ENCODE measurements at places on chromosomes 1 and 21.

GRCh38 chr1:17551755-17552234, 12.3 kb downstream of the ARHGEF10L start:
- peak; percentile 31 for DNase-seq

- peak; percentile 66 for DNase-seq
These were observed at the start of gene PRDM2 for GRCh38 chr1:13699936-13700520. PRDM2 (plus strand) TSS chr1:13700188; CDS start chr1:13715606, 15,418 bp downstream.

DNA sequence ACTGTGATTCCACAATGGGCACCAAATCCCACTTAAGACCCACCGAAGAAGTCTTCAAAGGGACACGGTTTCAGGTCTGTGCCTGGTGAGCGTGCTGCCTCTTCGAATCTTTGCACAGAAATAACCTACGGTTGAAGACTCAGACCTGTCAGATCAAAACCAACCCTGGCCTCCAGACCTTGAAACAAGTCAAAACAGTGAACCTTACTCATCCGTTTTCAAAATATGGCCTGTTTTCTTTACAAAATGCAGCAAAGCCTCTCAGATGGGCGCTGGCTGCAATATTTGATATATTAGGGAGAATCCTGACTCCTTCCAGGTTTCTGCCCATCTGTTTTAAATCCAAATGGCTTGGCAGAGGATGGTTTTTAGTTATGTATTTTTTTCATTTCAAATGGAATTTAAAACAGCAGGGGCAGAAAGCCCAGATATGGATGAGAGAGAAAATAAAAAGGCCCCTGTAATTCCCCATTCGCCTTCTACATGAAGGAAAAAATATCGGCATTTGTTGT, 14.0 kb downstream of the JUN start:
- DNase-seq: peak; percentile 55

DNA sequence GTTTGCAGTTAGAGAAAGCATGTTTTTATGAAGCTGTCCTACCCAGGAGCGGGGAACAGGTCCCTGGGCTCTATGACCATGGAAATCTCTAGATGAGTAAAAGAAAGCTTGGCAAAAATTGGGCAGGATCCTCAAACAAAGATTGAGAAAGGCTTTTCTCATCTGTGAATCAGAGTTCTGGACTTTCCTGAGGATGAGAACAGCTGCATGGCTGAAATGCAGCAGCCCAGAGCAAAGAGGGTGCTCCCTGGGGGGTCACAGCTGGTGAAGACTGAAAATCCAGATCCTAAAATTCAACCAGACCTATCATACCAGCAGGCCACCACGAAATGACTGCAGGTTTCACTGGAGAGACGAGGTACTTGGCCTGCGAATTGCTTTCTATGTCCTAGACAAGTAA, 65.7 kb upstream of the APP start:
- no peak for DNase-seq

GRCh38 chr21:42009831-42010506, at the start of gene ZBTB21:
ZBTB21 (minus strand) TSS chr21:42010360; CDS start chr21:41994095, 16,265 bp downstream.
- peak; percentile 98 for DNase-seq

GRCh38 chr1:117708323-117709248, 102.7 kb downstream of the TENT5C start:
- DNase-seq: no peak

DNA sequence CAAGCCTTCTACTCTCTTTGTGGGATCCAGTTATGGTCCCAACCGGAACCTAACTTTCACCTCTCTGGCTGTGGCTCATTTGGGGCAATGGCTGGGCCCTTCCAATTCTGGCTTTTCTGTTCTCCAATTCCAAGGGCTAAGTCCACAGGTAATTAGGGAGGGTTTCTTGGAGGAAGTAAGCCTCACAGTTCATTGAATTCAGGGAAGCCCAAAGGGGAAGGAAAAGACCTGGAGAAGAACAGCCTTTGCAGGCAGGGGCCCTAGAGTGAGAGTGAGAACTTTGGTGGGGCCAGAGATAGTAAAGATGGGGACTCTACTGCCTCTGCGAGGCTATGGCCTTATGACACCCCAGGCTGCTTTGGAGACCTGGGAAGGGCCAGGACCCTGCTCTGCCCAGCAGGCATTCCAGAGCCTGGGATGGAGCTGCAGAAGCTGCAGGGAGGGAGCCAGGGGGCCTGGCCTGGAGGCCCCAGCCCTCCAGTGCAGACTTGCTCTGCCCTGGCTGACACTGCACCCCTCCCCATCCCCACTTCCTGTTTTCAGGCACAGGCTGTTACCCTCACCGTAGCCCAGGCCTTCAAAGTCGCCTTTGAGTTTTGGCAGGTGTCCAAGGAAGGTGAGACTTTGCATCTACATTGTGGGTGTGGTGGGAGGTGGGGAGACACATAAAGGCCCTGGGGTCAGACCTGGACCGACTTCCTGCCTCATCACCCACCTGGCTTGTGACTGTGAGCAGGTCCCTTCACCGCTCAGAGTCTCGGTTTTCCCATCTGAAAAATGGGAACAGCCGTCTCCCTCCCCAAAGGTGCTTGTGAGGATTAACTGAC, 18.9 kb downstream of the LDLRAP1 start:
- no peak for DNase-seq

GRCh38 chr1:99950486-99950885, 19.3 kb upstream of the SLC35A3 start:
- no peak for DNase-seq

DNA sequence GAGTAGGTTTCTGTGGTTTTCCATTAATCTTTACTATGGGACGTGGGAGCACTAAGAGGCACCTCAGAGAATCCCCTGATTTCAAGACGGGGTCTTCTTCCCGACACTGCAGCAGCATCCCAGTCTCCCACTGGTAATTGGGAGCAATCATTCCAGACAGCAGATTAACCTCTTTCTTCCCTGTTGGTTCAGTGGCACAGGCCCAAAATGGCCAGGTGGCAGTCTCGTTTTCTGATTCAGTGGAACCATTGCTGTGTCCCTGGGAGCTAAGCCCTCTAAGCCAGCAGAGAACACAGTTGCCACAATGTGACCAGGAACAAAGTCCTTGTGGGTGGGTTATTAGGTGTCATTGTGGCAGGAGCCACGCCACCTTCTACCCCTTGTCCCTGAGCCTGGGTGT, 342.1 kb downstream of the MATN1 start:
- no peak for DNase-seq

DNA sequence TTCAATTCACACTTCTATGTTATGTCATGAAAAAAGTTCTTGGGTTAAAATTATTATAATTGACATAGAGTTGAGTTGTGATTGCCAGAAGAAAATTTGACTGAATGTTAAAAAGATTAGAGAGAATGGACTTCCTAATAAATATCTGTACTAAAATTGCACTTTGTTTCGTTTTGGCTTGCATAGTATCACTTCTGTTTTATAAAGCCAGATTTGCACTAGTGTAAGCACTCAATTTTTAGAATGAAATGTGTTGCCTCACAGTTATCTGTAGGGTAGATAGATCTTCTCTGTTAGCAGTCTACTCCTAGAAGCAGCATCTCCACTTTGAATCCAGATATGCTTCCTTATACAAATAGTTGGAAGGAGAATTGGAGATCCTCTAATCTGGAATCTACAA, 95.2 kb upstream of the MPC2 start:
- no peak for DNase-seq

DNA sequence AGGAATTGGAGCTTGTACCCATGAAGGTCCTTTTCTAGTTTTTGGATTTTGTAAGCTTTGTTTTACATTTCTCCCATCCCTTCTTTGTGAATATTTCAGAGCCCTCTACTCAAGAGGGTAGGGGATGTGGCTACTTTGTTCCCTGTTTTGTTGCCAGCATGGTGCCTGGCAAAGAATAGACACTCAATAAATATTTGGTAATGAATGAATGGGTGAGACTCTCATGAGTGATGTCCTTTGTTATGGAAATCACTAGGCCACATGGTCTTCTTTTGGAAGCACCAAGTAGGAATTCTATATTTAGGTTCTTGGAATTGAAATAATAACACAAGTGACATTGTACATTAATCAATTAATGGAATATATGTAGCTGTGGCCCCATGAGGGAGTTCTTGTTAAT, 26.8 kb upstream of the ATP5PO start:
- no peak for DNase-seq

- DNase-seq: no peak
These were observed 142.7 kb downstream of the PLPPR4 start for GRCh38 chr1:99407018-99407417.

DNA sequence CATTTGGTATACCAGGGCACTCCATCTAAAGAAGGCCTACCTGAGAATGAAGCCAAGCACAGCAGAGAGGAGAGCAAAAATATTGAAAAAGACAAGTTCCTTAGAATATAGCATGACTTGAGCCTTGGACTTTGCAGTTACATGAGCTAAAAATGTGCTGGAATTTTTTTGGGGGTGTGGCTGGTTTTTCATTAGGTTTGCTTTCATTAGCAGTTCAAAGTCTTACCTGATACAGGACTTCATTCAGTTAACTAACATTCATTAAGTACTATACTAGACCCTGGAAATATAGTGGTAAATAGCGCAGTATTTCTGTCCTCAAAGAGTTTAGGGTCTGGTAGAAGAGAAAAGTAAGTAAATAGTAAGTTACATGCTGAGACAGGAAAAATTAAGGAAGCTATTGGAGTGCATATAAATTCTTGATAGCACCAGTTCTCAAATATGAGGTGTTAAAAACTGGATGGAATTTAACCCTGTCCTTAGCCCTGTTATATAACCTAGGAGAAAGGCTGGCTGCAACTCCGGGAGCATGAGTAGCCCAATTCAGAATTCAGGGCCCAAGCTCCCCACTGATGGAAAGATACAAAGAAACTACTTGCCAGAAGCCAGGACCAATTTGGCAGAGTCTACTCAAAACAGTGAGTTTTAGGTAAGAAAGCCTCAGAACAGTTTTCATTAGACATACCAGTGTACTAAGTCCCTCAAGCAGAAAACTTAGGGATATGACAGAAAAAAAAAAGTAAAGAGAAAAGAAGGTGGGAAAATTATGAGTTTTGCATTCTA, 3.1 kb upstream of the DOCK7 start:
- no peak for DNase-seq

- peak; percentile 59 for DNase-seq
These were observed 643 bp upstream of the MOV10 start for GRCh38 chr1:112673592-112674439.

GRCh38 chr21:37338671-37339551, 27.7 kb upstream of the DYRK1A start:
- DNase-seq: peak; percentile 97

- DNase-seq: no peak
These were observed 45.2 kb downstream of the NENF start for GRCh38 chr1:212477680-212478466.

- DNase-seq: no peak
These were observed 1382.9 kb downstream of the MRPL39 start for GRCh38 chr21:24224422-24224821.

- no peak for DNase-seq
These were observed 45.7 kb downstream of the CAPZB start for GRCh38 chr1:19439464-19440171.

- peak; percentile 85 for DNase-seq
These were observed 639 bp downstream of the IL20 start for GRCh38 chr1:206866062-206866461.

DNA sequence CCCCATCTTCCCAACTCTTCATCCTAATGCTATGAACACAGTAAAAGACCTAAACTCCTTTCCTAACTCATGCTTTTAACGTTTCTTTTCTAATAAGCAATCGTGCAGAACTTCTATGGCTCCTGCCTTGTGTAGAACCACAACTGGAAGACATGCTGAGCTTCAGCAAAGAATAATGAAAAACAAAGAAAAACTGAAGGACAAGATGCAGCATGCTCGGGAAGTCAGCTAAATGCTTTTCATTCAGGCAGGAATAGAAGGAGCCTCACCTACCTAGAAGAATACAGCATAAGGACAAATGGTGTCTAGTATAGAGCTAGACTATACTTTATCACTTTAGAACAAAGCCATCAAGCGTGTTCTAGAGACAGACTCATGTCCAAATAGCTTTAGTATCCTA, 45.9 kb downstream of the LUZP1 start:
- no peak for DNase-seq

DNA sequence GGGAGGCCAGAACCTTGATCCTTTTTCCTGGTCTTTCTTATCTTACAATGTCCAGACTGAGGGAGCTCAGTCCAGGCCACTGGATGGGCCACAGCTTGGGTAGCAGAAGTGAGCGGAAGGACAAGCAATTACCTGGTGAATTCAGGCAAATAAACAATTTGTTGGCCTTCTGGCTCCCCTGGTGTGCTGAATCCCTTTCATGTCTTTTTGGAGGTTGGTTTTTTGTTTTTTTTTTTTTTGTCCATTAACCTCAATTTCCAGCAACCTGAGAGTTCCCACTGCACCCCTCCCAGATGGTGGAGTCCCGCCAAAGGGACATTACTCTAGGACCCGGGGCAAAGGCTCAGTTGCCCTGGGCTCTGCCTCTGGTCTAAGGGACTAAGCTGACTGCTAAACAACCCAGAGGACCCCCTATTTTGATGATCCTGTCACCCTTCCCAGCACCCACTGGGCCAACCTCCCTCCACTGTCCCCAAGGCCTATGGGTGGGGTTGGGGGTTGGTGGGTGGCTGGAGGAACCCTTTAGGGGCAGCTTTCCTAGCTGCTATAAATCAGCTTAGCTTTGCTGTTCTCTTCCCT, 85.5 kb downstream of the KCND3 start:
- DNase-seq: no peak
